NCI-H187 (cell line): ENCODE measurements at places on chromosomes 12 and 14.

DNA sequence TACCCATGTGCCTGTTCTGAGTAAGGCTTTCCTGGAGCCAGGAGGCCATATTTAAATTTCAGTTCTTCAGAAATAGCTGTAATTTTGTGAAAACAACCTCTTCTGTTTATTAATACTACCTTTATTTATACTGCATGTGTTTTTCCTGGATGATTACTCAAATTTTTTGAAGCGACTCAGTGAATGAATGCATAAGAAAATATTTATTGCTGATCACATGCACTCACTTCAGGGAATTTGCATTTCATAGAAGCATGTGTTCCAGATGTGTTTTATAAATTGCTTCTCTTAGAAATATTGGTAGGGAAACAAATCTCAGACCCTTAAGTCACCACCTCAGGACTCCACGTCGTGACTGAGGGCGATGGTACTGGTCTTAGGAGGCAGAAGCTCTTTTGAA, 21.8 kb upstream of the DCN start:
- no peak for DNase-seq

DNA sequence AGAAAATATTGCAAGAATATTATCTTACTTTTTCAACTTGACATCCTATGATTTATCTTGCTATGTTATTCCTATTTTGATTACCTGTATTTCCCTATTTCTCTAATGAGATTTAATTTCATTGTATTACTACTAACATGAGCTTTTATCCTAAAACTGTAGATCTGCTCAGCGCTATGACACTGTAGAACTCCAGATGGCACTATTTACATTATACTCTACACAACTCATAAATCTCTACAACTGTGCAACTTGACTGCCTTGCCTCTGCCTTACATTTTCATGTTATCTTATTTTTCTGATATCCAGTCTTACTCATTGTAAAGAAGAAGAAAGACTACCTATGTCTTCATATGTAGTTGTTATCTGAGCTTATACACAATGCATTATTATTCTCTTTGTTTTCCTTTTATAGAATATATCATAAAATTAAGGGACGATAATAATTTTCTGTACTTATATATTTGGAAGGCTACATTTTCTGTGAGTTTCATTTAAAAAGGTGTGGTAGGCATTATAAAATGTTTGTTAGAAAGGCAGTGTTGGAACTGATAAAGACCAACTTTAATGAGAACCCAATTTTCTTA, 24.1 kb downstream of the NUP37 start:
- DNase-seq, result no peak

DNA sequence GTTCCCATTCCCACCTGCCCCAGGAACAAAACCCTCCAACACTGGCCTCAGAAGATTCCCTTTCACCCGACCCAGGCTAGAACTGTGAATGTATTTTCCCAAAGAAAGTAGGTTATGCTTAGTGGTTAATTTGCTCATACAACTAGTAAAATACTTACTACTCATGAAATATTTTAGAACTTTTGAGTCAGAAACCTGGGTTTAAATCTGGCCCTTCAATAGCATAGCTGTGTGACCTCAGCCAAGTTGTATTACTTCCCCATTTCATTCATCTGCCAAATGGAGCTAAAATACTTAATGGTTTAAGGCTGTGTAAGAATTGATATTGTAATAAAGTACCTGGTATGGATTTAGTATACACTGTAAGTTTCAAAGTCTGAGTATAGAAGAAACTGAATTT, 69.1 kb upstream of the DNM1L start:
- DNase-seq, result no peak

- DNase-seq, result no peak
Measured at GRCh38 chr12:2011643-2012607, 7.7 kb upstream of the DCP1B start.

DNA sequence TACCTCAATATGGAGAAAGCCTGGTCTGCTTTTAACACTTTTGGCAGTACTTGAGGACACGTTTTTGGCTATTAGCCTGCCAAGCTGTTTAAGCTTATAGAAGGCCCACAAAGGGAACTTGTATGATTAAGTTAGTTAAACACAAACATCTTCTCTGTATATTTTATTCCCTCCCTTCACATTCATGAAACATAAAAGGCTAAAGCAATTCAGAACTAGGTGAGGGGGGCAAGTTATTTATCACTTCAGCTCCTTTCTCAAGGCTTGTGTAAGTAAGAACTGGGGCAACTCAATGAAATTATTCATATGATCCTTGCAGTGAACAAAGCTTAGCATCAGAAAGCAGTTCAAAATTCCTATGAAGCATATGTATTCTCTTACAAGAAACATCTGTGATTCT, 7.5 kb downstream of the PRICKLE1 start:
- no peak for DNase-seq

DNA sequence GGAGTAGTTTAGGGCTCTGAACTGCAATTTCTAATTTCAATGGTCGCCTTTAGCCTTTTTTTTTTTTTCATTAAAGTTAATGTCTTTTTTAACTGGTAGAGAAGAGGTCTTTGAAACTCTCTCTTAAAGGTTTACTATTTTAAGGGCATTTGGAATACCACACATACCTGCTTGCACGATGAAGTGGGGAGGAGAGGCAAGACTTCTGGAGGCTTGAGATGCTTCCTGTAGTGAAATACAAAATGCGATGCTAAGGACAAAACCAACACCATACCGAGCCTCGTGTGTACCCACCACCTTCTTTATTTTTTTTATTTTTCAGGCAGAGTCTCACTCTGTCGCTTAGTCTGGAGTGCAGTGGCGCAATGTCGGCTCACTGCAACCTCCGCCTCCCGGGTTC, 57.4 kb downstream of the GLT1D1 start:
- DNase-seq, result no peak

DNA sequence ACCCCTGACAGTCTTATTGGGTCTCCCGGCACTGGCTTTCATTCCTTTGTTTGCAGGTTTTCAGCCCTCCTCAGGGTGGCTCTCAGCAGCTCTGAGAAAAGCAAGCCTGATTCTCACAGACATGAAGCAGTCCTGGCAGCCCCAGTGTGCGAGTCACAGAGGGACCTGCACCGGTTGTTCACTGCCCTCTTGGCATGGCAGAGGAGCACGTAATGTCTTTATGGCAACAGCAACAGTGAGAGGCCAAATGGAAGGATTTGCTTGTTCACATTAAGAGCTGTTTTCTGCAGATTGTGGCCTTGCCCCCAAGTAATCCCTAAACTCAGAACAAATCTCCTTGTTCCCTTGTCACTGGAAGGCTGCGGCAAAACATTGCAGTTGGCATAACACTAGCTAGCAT, 3.4 kb downstream of the KCNA5 start:
- DNase-seq, result no peak

- no peak for DNase-seq
Measured at GRCh38 chr12:76142305-76142704, 57.8 kb upstream of the NAP1L1 start.

- no peak for DNase-seq
Measured at GRCh38 chr12:122407208-122407607, 15.3 kb downstream of the CLIP1 start.

- DNase-seq, result no peak
Measured at GRCh38 chr14:36227802-36228201, 51.3 kb upstream of the PTCSC3 start.

DNA sequence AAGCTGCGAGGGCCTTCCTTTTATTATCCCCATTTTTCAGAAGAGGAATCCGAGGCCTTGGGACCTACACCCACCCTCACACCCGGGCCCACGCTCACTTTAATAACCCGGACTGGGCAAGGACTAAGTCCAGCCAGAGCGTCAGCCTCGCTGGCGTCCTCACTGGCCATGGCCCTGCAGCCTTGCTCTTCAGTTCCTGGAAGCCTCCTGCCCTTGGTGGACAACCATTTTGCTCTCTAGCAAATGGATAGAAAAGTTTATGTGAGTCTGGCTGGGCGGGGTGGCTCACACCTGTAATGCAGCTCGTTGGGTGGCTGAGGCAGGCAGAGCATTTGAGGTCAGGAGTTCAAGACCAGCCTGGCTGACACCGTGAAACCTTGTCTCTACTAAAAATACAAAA, 9.8 kb downstream of the RTL1 start:
- DNase-seq, result no peak

GRCh38 chr12:114302117-114302516, 103.8 kb downstream of the TBX5 start:
- DNase-seq, result no peak
